Mesothelial cell of epicardium (in vitro differentiated cells): ENCODE measurements at places on chromosomes 4 and X. TPM values are rescaled to one million over a fixed set of nuclear protein-coding genes. Genes with fewer than 3 reads are reported as not detected.

GRCh38 chrX:112760697-112761096, 79.9 kb downstream of the AMOT start:
- no peak overlapping the region for H3K27ac ChIP-seq
- H3K4me1 ChIP-seq, result peaks cover 39% of the 10 kb centered on the region
- DNase-seq, result no peak
- H3K4me3 ChIP-seq, result no peak overlapping the region
- no peaks in the 10 kb centered on the region for H3K36me3 ChIP-seq
- H3K27me3 ChIP-seq, result no peaks in the 10 kb centered on the region

DNA sequence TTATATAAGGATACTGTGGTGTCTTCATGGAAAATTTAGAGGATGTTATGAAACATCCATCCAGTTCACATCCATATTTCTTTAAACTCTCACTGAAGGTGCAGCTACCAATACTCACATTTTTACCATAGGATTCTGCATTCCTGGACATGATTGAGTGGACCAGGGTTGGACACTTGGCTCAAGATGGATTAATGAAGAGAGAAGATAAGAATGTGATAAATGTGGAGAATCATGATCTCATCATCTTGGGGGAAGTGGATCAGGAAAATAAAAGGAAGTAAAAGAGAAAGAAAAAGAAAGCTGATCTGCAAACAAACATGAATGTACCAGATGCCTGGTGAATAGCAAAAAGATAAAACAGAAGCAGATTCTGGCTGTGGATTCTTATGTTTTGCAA, 175.4 kb downstream of the NPFFR2 start:
- no peaks in the 10 kb centered on the region for H3K36me3 ChIP-seq
- no peak for DNase-seq

S100P gene
- 1.1 to 4.6 TPM (median 3.4 TPM) in 3 replicates for total RNA-seq

- no peak overlapping the region for H3K27ac ChIP-seq
- no peaks in the 10 kb centered on the region for H3K27me3 ChIP-seq
- no peak for DNase-seq
- no peak overlapping the region for H3K4me3 ChIP-seq
Observed at GRCh38 chr4:3407930-3408792, 33.6 kb upstream of the HGFAC start.

- DNase-seq, result no peak
- H3K27ac ChIP-seq, result no peak overlapping the region
- no peaks in the 10 kb centered on the region for H3K27me3 ChIP-seq
- H3K36me3 ChIP-seq, result no peaks in the 10 kb centered on the region
- H3K4me3 ChIP-seq, result no peak overlapping the region
Observed at GRCh38 chrX:79412166-79412565, 45.0 kb upstream of the ITM2A start.
